ENCODE measurements at places on chromosomes 11 and 22.

DNA sequence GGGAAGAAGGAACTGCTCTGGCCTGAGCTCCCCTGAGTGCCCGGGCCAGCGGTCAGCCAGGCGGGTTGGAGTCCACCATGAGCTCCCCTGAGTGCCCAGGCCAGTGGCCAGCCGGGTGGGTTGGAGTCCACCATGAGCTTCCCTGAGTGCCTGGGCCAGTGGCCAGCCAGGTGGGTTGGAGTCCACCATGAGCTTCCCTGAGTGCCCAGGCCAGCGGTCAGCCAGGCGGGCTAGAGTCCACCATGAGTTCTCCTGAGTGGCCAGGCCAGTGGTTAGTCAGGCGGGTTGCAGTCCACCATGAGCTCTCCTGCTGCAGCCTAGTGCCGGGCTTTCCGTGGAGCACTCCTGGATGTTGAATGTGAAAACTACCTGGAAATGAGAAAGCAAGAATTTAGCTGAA is 844.0 kb downstream of the TBC1D22A start:
- DNase-seq = no peak

DNA sequence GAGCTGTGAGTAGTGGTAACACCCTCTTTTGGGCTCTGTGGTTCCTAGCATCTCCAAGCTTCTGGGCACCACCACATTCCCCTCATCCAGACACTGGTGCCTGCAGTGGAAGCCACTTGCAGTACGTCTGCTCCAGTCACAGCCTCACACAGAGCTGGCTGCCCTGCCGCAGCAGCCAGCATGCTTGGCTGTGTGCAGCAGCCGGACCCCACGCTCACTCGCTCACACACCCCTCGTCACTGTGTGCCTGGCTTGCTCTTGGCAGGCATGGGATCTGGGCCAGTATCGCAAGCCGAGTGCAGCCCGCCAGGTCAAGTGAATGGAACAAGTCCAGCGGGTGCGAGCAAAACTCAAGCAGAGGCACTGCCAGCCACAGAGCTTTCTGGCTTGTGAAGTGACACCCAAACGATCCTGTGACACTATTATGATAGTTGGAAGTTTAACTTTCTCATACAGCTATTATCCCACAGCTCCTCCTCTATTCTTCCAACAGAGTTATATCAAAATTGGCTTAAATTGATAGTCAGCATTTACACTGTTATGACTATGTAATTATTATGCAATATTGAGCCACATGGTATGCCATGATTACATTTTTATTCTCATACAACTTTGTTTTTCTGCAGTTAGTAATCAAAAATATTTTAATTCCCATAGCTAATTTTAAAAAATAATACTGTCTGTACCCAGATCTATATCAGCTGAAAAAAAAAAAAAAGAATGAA is 89.0 kb downstream of the CCDC73 start:
- no peak for DNase-seq

DNA sequence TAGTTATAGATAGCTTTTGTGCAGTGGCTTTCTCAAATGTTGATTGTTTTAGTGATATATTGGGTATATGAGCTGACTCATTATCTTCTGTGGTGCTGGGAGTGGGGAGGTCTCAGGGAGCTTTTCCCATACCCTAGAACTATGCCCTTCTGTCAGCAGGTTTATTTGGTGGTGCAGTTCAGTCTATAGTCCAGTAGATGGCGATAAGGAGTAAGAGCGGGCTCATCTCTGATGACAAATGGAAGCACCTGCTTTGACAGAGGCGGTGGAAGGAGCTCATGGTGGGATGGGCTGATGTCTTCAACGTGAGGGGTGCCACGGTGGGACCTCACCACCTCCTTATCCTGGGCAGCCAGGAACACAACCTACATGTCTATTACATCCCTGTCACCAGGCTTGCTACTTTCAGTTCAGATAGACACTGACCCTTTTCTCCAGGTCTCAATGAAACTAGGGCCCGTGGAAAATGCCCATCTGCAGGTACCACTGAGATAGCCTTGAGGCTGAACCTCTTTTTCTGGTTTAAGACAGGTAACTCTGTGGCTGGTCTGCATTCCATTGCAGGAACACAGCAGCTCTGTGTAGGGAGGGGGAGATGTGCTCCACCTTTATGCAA is 13.0 kb upstream of the OR6A2 start:
- peak; percentile 60 for DNase-seq

DNA sequence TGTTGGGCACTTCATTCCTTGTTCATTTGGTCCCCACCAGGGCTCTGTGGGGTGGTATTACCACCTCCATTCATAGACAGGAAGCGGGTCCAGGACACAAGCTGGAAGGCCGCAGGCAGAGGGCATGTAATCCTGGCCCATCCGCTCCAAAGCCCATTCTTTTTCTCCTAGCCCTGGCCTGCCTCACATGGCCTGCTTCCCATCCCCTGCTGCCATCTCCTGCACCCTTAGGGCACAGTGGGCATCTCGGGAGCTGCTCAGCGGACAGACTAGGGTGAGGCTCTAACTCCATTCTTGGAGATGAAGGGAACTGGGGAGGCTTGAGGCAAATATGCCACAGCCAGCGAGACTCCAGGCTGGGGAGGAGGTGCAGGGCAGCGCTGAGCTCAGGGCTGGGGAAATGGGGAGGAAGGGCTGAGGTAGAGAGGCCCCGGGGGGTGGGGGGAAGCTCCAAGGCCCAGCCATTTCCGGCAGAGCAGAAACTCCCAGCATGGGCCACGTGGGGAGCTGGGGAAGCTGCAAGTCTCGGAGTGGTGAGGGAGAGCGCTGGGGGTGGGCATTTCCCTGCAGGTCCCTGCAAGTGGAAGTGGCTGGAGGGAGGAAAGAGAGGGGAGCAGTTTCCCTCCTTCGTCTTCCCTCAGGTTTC is 14.3 kb upstream of the BCL9L start:
- DNase-seq = peak; percentile 34

- no peak for DNase-seq
Observed at GRCh38 chr22:27905653-27906052, 13.4 kb downstream of the PITPNB start.

GRCh38 chr11:72234514-72234830 is 9.5 kb downstream of the PHOX2A start:
- DNase-seq = no peak

All from CD4-positive, alpha-beta T cell treated with Interleukin-2 at 100 ng/mL for 4 hours (primary cell).